ENCODE measurements at places on chromosomes 2 and 18. TPM values are rescaled to one million over a fixed set of nuclear protein-coding genes. Genes with fewer than 3 reads are reported as not detected.

The ABHD1 gene
- total RNA-seq: 0.64 TPM

The SGO2 gene
- total RNA-seq: 32.3 TPM

The CRYBA2 gene
- not detected for total RNA-seq

The ADRA2B gene
- not detected for total RNA-seq

The DCDC2C gene
- total RNA-seq: not detected

The UCN gene
- 6.5 TPM for total RNA-seq

The ITGB6 gene
- total RNA-seq: not detected

DNA sequence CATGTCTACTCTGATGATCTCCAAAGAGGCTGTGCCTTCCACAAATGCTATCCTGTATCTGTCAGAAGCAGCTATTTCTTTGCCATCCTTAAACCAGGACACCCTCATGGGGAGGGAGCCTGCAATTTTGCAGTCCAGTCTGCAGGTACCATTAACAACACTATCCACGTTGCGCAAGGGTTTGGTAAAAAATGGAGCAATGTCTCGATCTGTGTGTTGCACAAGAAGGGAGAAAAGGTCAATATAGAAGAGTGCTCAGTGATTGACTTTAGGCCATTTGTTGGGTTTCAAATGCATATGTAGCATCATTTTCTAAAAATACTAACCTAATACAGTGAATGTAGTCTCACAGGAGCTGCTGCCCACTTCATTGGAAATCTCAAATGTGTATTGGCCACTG is 74.3 kb downstream of the TTN start:
- no peak for DNase-seq

DNA sequence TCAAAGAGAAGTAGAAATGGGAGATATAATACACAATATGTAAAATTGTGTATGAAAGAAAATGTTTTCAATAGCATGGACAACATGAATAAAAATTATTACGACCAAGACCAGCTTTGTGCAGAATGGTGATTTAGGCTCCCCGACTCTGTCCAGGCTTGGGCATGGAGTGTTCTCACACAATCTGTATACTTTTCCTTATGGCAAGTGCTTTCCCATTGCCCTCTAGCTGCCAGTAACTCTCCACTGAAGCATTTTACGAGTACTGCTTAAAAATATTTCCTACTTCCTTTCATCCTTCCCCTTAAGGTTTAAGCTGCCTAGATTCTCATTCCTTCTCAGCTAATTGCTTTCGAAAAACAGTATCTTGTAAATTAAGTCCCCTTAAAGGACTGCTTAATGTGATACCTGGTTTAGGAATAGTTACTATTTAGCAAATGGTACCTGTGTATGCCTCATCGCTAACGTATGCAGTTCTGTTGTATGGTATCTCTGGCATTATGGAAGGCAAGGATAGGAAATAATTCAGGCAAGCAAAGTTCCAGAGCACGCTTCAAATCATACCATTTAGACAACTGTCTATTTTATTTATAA is 714.6 kb downstream of the ERBB4 start:
- no peak for DNase-seq

GRCh38 chr2:76009484-76009883 is 298.8 kb upstream of the GCFC2 start:
- no peak for DNase-seq

DNA sequence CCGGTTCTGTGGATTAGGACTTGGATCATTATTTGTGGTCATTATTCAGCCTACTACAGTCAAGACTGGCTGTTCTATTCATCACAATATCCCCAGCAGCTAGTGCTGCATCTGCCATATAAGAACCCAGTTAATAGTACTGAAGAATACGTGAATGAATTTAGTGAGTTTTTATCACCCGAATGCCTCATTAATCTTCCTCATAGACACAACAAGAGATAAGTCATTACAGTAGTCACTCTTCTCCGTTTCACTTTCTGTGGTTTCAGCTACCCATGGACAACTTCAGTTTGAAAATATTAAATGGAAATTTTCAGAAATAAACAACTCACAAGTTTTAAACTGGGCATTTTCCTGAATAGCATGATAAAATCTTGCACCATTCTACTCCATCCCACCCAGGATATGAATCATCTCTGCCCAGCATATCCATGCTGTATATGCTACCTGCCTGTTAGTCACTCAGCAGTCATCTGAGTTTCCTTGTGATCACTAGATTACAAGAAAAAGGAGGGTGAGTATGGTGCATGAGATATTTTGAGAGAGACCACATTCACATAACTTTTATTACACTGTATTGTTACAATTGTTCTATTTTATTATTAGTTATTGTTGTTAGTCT is 363.7 kb upstream of the CHAC2 start:
- no peak for DNase-seq

GRCh38 chr18:54357082-54357659 is 487 bp downstream of the STARD6 start:
- DNase-seq: no peak

- no peak for DNase-seq
Observed at GRCh38 chr2:199457147-199458008, at the start of gene SATB2. Gene SATB2 (minus strand): TSS chr2:199457939. CDS start chr2:199456037, 1,902 bp downstream.

GRCh38 chr18:10270151-10270571 is 184.3 kb upstream of the APCDD1 start:
- no peak for DNase-seq

DNA sequence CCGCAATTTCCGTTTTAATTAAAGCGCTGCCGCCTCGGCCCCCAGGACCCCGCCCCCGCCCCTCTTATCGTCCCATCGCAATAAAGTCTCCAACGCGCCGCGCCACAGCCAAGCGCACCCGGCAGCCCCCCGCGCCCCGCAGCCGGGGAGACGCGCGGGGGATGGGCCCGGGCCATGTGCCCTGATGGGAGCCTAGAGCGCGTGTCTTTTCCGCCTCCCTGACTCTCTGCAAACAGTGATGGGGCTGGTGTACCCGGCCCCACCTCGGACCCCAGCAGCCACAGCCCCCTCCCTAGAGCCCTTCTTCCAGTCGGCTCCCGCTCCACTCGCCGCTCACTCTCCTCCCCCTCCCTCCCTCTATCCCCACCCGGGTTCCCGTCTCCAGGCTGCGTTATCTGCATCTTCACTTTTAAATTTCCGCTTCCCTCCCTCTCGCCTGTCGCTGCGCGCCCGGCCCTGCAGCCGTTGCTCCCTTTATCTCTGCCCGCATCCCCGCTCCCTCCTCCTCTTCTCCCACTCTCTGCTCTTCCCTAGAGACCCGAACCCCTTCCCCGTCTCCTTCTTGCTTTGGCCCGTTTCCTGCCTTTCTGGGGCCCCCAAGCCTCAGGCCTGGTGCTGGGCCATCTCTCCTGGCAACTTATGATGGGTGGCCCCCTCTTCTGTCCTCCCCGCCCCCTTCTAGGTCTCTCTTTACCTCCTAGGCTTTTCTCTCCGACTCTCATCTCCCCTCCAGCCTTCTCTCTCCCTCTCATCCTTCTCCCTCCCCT is 524 bp upstream of the FEV start:
- no peak for DNase-seq

DNA sequence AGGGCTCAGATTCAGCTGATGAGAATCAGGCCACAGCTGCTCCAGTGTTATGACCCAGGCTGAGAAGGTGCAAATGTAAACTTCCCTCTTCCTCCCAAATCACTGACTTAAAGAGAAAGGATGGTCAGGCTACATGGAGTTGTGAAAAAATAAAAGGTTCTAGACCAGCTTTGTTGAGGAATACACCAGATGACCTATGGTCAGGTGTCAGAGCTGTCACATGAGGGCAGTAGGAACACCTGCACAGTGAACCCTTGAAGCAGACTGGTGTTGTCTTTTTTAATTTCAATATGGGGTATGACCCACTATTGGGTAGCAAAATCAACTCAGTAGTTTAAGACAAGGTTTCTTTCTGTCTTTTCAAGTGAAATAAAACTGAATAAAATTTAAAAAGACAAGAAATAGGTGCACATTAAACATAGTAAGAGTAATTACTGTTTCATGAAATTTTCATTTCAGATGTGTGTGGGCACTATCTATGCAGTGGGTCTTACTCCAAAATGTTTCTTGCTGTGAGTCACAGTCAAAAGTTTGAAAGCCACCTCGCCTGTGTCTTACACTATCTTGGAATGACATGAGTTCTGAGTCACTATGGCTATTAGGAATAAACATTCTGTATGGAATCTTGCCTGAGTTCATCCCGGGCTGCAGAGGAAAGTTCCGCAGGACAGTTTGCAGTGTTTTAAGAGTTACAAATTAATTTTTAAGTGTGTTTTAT is 83.6 kb downstream of the ACVR1 start:
- no peak for DNase-seq

- DNase-seq: no peak
Observed at GRCh38 chr2:24893934-24894333, 26.1 kb downstream of the ADCY3 start.

- no peak for DNase-seq
Observed at GRCh38 chr2:40512256-40512655, 60.4 kb upstream of the SLC8A1 start.

DNA sequence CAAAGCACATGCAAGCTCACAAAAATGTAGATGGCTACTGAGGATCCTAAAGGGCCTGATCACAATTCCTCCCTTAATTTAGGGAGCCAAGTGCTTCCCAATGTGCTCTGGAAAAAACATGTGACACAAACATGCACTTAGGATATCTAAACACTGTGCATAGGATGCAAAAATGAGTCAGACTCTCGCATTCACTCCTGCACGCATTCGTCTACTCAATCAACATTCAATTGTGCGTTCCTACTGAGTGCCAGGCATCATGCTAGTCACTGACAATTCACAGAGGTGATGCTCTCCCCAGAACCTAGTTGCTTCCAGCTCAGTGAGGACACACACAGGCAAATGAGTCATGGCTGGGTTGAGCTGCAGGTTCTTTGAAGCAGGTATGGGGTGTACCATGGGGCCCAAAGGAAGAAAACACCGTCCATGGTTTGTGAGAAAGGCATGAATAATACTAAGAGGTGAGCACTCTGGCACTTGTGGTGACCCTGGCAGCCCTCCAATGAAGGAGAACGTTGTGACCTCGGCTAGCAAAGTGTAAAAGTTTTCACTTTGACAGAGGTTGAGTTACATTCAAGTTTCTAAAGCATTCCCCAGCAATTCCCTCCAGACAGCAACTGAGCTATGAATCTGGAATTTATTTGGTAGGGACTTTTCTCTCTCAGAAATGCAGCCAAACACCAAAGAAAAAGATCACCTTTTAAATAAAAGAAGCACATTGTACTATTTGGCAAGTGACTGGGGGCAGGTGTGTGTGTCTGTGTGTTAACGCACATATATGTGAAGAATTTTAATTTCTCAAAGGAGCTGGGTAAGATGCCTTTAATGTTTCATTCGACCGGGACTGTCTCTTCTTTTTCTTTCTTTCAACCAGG is 173.3 kb downstream of the ALPK2 start:
- DNase-seq: no peak

DNA sequence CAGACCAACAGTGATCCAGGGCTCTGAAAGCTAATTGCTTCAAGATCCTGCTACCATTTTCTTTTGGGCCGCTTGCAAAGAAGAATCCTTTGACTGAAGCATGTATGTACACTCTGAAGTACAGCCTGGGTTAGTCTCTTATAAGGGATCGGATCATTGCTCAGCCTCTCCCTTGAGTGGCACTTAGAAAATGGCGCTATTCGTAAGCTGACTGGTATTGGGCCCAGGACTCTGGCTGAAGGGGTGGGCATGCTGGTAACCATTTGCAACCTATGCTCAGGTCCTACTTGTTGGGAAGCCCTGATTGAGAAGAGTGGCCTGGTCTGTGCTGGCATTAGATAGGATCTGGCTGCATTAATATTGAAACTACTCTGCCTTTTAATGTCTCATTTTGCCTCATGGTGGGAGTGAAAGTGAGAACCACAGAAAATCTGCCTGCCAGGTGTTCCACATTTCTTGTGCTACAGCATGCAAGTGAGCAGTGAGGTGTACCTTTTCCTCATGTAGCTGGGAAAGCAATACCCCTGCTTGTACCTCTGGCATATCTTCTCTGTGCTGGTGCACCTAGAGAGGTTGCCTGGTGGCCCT is 661 bp upstream of the MGAT5 start:
- no peak for DNase-seq

DNA sequence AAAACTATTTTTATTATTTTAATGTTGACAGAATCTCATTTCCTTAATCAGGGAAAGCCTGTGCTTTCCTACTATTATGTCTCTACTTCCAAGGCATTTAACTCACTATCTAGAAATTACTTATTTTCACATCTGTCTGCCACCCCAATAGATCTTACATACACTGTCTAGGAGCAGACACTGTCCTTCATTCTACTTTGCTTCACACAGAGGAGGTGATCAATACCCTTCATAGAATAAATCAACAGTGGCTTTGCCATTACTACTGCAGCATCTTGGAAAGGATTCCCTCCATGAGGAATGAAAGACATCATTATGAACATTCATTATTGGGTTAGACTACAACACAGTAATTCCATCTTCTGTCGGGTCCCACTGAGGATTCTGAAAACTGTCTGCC is 31.7 kb downstream of the CDH20 start:
- no peak for DNase-seq

DNA sequence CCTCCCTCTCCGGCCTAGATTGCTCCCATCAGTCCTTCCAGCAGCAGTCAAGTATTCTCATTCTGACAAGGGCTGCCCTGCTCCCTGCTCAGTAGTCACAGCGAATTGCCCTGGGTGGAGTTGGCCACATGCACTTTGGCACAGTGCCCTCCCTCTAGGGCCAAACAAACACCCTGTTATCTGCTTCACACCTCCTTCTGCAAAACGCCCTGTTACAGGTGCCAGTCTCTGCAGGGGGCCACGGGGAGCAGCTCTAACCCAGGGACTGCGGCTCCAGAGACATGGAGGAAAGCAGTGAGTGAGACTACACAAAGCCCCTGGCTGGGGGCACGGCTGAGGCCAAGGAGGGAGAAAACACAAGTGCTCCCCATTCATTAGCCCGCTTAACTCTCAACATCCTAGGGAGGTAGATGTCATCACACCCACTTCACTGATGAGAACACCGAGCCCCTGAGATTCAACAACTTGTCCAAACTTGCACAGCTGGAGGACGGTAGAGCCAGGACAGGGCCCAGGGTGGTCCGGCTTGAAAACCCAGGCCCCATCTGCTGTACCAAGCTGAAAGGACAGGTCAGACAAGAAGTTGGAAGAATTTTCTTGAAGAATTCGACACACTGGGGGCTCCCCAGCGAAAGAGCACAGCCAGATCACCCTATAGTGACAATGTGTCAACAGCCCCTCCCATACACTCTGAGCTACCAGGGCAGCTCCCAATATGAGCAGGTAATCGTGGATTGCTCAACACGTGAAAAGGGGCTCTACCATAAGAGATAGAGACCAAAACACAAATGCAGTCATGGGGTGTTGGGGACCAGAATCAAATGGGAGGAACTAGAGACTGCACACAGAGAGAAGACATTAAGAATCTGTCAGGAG is 8.7 kb upstream of the TFCP2L1 start:
- DNase-seq: no peak

GRCh38 chr18:63054901-63055584 is 264.5 kb downstream of the BCL2 start:
- DNase-seq: no peak

Measured in naive thymus-derived CD4-positive, alpha-beta T cell (primary cell).